Breast epithelium (tissue), 4 donors: ENCODE measurements at places on chromosomes 11 and 22. TPM values are rescaled to one million over a fixed set of nuclear protein-coding genes. Genes with fewer than 3 reads are reported as not detected.
A peak's percentile ranks its signal among the peaks of the same experiment; 100 is the strongest.

Gene MS4A1
- not detected for total RNA-seq

DNA sequence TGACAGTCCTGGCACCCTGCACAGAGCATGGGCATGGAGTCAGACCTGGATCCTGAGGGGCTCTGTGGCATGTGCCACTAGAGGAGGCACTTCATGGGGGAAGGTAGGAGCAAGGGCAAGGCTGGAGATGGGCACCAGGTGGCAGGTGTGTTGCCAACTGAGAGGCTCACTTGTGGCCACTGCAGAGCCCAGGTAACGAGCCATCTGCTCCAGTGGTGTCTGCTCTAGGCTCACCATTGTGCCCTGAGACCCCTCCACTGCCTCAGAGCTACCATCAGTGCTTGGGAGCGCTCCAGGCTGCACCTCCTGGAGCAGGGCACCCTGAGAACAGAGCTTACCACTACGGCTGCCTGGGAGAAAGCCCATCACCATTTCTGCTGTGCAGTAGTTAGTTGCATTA lies 1.3 kb upstream of the ZDHHC8 start:
- no peak for DNase-seq

DNA sequence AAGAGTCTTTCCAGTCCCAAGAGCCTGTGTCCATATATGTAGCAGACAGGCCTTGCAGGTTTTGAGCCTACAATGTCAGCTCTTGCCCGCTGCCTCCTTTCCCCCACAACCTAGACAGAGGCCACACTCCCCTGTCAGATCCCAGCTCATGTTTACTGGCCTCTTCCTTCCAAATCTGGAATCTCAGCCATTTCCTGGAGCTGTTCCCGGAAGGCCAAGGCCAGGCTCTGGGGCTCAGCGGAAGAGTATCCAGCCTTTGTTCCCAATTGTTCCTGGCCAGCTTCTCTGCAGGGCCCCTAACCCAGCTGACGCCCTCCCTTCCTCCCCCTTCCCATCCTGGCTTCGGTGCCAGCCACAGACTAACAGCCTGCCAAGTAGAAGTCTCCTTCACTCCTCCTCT lies 1.0 kb upstream of the ROBO4 start:
- DNase-seq: no peak

- no peak for DNase-seq
Measured at GRCh38 chr11:44893846-44894617, 56.7 kb downstream of the TP53I11 start.

DNA sequence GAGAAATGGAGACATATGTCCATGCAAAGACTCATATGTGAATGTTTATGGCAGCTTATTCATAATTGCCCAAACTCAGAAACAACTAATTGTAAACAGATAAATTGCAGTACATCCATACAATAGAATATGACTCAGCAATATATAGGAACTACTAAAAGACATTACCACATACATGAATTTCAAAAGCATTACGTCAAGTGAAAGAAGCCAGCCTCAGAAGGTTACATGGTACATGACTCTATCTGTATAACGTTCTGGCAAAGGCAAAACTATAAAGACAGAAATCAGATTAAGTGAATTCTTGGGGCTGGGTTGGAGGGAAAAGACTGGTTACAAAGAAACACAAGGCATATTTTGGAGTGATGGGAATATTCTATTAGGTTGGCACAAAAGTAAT lies 7.2 kb downstream of the KCTD21 start:
- DNase-seq: no peak

GRCh38 chr11:123211981-123212380 lies 16.9 kb upstream of the CLMP start:
- DNase-seq: no peak

Gene NLRP14
- total RNA-seq: under 0.01 TPM

Gene AIFM3
- 1.6 TPM for total RNA-seq

DNA sequence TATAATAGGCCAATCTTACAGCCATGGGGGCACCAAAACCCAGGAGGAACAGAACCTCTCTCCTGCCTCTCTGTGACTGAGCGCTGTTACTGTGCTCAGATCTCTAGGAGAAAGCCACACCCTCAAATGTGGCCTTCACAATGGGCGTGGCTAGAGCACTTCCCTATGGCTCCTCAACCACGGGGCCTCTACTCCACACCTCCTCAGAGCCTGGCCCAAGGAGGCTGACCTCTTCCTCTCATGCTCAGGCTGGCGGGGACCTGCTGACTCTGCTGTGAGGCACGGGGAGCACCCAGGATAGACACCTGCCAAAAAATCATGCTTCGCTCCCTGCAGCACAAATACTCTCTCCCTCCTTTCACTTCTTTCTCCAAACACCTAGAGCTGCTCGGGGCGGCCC lies 41.0 kb downstream of the C11orf58 start:
- DNase-seq: no peak

DNA sequence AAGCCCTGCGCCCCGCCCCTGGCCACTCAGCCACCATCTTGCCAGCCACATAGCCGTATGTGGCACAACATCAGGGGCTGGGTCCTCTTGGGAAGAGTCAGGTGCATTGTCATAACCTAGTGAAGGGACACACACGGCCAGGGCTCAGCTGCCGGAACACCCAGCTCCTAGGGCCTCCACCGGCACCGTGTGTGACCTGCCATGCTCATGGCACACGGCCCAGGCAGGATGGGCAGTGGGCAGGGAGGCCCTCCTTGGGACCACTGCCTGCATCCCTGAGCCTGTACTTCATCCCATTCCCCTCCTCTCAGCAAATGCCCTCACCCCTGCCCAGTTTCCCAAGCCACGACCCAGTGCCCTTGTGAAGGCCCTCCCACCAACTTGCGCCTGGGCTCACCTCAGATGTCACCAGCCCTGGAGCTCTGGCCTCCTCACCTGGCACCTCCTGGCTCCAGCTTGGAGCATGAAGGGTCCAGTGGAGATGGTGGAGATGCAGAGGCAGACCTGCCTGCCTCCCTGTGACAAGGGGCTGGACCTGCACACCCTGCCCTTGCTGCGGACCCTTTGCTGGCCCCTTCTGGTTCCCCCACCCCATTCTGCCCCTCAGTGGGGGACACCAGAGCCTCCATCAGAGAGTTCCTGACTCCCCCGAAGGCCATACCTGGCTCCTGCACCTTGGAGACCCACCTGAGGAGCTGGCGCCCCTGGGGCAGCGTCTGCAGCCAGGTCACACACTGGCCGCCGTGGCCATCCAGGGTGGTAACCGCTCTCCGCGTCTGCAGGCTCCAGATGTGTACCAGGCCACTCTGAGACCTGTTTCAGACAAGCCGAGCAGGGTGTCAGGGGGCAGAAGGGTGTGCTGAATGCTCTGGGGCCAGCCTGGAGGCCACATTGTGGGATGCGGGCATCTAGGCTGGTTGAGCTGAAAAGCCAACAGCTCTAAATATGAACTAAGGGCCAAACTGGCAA lies 34.5 kb downstream of the GNB1L start:
- DNase-seq: no peak

DNA sequence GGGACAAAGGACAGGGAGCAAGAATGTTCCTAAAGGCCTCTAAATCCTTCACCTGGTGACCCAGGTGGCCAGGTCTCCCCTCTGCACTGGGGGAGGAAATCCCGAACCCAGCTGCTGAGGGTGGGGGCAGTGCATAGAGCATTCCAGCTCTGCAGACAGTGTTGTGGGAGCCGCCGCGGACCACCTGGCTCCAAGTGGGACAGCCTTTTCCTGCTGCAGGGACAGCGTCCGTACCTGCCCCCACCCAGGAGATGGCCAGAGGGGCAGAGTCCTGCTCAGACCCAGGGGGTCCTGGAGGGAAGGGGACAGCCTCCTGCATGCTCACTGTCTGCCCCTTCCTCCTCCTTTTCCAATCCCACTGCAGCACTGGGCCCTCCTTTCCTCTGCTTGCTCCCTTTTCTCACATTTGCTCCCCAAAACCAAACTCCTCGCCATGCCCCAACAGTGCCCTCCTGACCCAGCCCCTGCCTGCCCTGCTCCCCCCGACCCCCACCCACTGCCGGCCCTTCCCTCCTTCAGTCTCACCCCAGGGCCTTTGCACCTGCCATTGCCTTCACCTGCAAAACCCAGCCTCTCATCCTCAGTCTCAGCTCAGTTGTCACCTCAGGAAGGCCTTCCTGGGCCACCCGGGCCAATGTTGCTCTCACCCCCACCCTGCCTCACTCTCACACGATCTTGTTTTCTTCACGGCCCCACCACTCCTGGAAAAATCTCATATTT lies 12.8 kb downstream of the PNPLA5 start:
- DNase-seq: no peak

Gene TRIM51
- not detected for total RNA-seq

Gene P4HA3
- 0.48 TPM for total RNA-seq

- DNase-seq: no peak
Measured at GRCh38 chr11:125394296-125394695, 101.8 kb downstream of the FEZ1 start.

GRCh38 chr22:35443338-35443737 lies 43.4 kb downstream of the MCM5 start:
- no peak for DNase-seq

DNA sequence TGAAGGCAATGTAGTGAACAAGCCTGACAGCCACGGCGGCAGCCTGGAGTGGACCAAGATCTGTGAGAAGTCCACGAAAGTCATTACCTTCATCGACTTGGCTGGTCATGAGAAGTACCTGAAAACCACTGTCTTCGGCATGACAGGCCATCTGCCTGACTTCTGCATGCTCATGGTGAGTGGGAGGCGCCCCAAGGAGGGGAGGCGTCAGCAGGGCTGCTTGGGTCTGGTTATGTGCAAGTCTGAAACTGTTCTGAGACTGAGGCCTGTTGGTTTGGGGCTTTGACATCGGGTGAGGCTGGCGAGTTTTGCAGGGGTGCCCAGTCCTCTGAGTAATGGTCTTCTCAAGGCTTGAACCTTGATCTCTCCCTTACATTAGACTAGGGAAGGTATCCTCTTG lies 11.1 kb downstream of the GTPBP1 start:
- DNase-seq: no peak

DNA sequence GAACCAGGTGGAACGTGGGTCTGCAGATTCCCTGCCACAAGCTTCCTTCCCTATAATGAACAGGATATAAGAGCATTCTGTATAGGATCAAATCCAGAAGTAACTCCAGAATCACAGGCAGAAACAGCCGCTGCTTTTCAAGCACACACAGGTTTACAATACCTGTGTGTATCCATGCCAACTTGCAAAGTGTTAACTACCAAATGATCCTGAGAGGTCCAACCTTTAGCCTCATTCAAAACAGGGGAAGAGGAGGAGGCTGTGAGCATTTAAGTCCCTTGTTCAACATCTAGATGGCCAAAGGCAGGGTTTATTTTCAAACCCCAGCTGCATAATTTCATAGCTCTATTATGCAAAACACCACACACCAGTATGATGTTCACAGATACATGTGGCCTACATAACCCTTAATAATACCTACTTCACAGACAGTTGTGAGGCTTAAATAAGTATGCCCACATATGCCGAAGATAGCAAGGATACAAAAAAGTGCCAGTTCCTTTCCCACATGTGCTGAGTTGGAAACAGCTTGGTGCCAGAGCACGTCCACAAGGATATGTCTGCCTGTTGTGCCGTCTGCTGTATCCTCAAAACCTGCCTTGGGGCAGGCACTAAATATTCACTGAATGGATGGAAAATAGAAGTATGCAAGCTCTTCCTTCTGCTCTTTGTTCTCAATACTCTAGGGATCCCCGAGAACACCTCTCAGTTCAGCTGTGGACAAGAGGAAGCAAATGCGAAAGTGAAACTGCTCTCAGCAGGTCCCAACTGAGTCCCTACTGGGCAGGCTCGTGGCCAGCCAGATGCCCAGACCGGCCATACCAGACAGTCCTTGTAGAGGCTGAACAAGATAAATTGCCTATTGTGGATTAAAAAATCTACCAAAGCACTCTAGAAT lies 66.8 kb downstream of the LARGE1 start:
- peak; percentile 66 for DNase-seq

DNA sequence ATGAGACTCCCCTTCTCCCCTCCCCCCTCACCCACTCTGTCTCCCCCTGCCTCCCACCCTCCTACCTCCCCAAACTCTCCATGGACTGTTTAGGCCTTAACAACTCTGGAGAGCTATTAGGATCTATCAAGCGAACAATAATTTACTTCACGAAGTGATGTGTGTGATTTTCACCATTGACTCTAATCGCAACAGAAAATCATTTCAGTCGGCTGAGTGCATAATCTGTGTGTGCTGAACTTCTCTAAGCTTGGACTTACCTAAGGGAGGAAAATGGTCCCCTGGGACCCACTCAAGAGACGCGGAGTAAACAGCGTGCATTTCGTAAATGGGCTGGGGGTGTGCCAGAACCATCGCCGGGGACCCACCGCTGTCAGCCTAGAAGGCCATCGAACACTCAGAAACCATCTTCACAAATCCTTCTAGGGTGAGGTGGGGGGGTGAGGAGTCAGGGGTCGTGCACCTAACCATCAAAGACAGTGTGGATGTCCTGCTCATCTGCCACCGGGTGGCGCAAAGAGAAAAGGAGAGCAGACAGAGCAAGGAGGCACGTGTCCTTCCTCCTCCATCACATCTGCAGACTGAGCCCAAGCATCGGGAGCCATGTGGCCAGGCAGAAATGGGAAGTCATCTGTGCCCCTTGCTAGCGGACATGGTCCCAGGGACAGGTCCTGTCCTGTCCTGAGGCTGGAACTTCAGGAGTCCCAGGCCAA lies 62.1 kb upstream of the NUP50 start:
- no peak for DNase-seq

DNA sequence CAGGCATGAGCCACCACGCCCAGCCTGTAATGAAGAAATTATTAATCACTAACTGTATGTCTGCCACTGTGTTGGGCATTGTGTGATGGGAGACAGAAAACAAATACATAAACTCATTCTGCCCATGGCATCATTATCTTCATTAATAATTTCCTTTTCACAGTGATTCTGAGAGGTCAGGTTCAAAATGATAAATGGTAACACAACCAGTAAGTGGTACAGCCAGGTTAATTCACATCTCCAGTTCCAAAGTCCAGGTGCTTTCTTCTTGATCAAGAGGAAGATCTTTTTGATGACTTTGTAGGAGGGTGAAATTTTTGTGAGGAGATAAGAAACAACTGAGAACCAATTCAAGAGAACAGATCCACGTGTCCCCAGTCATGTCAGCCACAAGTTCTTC lies 66.7 kb downstream of the PISD start:
- no peak for DNase-seq

Gene HNRNPUL2
- 22.3 TPM for total RNA-seq

- DNase-seq: peak; percentile 46
Measured at GRCh38 chr11:2295971-2296912, 5.5 kb downstream of the C11orf21 start.

DNA sequence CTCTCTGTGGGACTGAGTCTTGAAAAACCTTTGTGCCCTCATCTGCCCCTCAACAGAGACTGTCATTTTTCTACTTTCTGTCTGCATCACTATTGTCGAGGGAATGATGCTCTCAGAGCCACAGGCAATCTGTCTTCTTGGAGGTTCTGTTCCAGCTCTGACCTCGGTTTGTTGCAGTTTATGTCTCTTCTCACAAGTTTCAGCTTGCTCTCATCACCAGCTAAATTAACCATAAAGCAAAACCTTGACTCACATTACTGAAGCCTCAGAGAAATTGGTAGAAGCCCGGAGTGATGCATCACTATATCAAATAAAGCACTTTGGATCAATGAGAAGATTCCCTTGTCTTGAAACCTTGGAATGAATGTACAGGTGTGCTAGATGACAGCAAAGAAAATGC lies 60.6 kb upstream of the BLID start:
- no peak for DNase-seq

- DNase-seq: no peak
Measured at GRCh38 chr22:19884954-19885751, 30.5 kb upstream of the GNB1L start.

GRCh38 chr22:37008365-37008764 lies 10.9 kb downstream of the TST start:
- DNase-seq: no peak

GRCh38 chr11:745428-745827 lies 1.8 kb upstream of the TALDO1 start:
- no peak for DNase-seq

- DNase-seq: no peak
Measured at GRCh38 chr11:34881900-34882299, 34.3 kb downstream of the APIP start.
